ENCODE measurements at places on chromosomes 4 and X.

- no peak for DNase-seq
Observed at GRCh38 chr4:154732669-154733068, 11.1 kb upstream of the LRAT start.

DNA sequence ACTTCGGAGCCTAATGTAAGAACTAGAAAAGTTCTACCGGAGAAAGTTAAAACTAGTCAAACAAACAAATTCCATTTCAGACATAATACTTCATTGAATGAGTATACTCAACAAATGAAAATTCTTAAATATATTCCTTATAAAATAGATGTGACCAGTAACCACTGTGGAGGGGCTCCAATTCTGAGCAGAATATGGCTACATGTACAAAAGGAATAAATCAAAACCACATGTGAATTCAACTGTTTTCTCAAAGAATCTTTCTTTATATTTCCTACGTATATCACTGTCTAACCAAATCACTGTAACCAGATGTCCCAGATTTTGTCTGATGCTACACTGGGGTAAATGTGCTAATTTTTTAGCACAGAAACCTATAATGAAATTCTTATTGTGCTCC is 49.0 kb downstream of the HTN1 start:
- DNase-seq, result no peak

DNA sequence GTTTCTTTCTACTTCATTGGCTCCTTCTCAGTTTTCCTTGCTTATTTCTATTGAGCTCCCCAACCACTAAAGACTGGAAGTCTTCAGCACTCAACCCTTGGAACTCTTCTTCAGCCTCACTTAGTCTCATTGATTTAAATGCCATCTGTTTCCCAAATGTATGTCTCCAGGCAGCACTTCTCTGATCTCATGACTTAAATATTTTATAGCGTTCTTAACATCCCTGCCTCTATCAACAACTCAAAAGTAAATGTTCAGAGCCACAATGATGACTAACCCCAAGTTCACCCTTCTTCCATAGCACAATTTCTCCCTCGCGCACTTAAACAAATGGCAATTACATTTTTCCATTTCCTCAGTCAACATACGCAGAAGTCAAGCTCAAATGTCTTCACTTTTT is 1393.3 kb downstream of the ARAP2 start:
- no peak for DNase-seq

- DNase-seq, result no peak
Observed at GRCh38 chrX:74523224-74523623, 91.2 kb downstream of the RLIM start.

GRCh38 chr4:55758570-55758969 is 61.0 kb upstream of the EXOC1L start:
- DNase-seq, result no peak

- no peak for DNase-seq
Observed at GRCh38 chr4:34412911-34413310, 1831.4 kb downstream of the ARAP2 start.

GRCh38 chrX:31212856-31213748 is 141.3 kb upstream of the FTHL17 start:
- DNase-seq, result no peak

GRCh38 chr4:64781737-64782326 is 372.6 kb upstream of the TECRL start:
- DNase-seq, result peak; percentile 18

DNA sequence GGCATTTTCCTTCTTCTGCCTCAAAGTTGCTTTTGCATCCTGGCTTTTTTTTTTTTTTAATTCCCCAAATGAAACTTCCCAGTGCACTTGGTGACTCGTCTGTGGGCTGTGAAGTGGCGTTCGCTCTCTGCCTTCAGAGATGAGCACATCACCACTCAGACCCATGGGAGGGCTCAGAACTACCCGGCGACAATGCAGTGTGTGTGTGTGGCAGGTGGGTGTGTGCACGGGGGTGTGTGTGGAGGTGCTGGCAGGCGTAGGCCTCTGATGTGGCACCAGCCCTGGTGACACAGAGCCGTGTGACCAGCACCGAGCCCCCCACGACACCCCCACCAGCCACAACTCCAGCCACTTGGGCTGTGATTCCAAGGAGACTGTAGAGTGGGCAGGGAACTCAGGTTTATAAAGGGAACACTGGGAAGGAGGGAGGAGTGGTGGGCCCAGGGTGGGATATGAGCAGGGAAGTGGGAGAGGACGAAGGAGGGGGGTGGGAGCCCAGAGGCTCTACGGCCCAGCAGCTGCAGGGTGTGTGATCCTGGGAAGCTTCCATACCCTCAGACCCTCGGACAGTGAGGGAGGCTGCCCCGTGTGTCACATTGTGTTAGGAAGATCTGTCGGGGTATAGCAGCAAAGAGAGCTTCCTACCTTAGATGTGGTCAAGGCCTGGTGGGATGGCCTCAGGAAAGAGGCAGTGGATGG is 6.0 kb upstream of the WFS1 start:
- DNase-seq, result no peak

DNA sequence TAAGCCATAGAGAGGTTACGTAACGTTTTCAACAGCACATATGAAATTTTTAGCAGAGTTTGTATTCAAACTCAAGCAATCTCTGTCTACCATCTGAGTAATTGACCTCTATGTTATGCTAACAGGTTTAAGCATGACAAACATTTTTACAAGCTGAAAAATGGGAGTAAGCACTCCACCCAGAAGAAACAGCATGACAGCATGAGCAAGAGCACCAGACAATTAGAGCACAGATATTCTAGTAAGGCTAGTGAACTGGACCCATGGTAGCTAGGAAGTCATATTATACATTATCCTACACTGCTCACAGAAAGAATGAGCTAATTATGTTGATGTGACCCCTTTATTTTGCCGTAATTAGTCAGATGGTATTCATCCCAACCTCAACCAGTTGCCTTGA is 200.5 kb downstream of the PABPC4L start:
- DNase-seq, result no peak

GRCh38 chrX:118824173-118824730 is 628 bp downstream of the ZCCHC12 start:
- DNase-seq, result no peak

GRCh38 chr4:148332486-148332885 is 109.7 kb downstream of the NR3C2 start:
- no peak for DNase-seq

- DNase-seq, result no peak
Observed at GRCh38 chr4:123835831-123836590, 439.4 kb downstream of the SPRY1 start.

DNA sequence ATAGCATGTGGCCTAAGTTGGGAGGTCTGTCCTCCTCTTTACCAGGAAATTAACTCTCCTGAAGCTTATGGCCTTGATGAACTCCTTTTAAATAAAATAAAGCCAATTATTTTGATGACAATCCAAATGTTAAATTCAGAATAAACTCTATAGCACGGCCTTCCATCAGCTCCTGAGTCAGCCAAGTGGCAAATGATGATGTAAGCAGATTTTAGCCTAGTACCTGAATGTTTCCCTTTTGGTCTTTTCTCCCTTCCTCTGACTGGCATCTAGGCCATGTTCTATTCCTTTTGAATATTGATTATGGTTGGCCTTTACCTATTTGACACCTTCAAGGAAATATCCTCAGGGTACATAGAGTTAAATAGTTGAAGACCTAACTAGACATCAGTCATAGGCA is 76.2 kb downstream of the PARM1 start:
- DNase-seq, result no peak

- DNase-seq, result no peak
Observed at GRCh38 chr4:147530723-147531122, 49.8 kb downstream of the EDNRA start.

GRCh38 chrX:1475481-1475880 is 22.8 kb upstream of the ASMTL start:
- no peak for DNase-seq

DNA sequence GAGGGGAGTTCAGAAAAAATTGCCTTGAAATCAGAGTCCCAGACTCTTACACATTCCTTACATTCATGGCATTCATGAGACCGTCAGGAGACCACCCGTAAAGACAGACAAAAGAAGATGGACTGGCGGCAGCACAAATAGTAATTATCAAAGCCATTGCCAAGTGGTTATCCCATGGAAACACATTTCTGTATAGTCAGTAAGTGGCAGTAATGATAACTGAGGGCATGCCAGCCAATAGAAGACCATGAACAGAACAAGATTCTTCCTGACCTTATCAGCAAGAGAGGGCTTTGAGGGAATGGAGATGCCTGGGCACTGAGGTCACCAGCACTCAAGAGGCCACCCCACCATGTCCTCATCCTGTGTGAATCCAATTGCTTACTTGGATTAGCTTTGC is 121.7 kb upstream of the HCCS start:
- no peak for DNase-seq

DNA sequence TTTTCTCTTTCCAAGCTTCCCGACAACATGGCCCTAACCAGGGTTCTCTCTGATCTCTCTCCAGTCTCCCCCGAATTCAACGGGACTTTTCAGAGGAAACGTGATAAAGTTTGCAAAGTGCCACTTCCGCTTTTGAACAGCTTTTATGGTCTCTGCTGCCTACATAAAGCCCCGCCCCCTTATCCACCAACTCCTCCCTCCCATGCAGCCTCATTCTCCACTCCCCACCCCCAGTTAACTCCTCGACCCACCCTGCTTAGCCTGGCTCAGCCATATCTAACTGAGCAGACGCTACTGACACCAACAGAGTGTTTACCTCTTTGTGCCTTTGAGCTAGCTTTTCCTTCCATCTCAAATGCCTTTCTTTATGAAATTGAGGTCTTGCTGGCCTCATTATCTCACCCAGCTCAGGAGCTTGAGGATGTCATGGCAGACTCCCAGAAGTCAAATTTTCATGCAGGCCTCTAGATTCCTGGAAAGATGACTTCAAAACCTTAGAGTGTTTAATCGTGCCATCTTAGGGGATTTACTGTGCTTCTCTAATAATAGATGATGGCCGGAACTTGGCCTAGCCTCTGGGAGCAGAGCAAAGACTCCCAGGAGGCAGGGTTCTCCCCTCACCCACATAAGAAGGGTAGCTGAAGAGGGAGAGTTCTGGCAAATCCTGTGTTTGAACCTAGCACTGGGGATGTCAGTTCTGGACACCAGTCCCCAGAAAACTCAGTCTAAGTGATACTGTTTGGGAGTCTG is 606.0 kb downstream of the BCOR start:
- no peak for DNase-seq

DNA sequence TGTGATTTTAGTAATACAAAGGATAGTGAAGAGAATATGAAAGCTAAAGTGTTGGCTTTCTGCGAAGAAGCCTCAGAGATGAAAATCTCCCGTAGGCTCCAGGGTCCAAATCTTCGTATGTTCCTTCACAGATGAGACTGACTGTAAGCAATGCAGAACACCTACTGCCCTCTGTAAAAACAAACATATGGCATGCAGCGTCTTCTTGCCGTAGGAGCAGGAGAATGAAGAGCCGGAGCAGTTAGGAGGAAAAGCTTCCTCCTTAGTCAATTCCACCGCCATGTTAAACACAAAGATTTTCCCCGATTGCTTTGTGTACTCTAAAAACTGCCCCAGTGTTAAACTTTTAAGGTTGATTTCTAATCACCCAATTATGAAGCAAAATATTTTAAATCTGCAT is 22.5 kb downstream of the RWDD4 start:
- no peak for DNase-seq

GRCh38 chr4:186096681-186097165 is 7.8 kb upstream of the FAM149A start:
- no peak for DNase-seq

DNA sequence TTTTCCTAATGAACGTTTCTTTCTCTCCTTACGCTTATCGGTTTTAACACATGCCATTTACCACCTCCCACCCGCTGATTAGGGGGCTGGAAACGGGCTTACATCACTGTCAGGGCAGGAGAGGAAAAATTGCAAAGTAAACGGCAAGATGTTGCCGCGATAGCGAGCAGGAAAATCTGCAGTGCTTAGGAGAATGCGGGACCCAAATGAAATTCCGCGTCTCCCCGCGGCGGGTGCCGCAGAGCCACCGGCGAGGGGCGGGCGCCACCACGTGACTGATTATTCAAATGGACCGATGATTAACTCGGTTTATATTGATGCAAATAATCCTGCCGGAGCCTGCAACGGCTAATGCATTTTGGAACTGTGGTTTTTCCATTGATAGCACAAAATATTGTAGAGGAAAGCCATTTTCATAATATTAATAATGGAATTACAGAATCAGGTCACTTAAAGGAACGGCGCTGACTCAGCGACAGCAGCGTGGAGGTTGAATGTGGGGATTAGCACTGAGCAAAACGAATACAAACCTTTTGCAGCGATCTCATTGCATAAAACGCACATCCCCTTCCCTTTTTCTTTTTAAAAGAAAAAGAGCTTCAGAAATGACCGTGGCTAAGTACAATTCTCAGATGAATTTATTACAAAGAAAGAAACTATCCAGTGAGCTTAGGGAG is 224.2 kb downstream of the STIM2 start:
- DNase-seq, result no peak

DNA sequence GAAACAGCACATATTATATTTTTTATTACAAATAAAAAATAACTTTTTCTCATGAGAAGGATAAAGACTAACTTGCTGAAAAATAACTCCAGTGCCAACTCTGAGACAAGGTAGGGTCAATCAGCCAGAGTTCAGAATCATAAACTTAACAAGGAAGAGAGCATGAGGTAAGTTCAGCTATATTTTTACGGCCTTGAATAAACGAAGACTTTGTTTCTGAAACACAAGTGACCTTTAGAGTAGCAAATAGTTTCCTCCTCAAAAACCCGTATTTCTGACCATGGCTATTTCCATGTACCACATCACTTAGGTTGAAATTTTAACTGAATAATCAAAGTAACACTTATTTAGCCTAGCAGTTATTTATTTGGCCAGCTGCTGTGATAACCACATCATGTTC is 45.5 kb downstream of the PRDM5 start:
- DNase-seq, result no peak

DNA sequence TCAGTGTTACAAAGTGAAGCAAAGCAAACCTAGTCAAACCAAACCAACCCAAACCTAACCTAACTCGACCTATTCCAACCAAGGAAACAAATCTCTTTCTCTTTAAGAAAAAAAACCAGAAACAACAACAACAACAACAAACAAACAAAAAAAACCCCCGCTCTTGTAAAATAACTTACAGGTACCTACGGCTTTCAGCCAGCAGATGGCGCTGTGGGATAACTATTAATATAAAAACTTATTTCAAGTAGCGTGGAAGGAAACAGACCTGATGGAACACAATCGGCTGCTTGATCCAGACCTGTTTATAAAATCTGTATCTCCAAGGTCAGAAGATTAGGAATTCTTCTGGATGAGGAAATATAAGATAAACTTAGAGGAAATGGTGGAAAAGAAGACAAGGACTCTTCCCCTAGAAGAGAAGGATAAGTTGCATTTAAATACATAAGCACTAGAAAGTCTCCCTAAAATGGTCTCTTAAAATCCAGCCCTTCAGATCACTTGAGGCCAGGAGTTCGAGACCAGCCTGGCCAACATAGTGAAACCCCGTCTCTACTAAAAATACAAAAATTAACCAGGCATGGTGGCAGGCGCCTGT is 34.4 kb upstream of the CDKL5 start:
- peak; percentile 15 for DNase-seq
